ENCODE measurements at places on chromosomes 1 and 21.

- DNase-seq, result no peak
Observed at GRCh38 chr21:38297194-38297631, 40.4 kb downstream of the KCNJ15 start.

DNA sequence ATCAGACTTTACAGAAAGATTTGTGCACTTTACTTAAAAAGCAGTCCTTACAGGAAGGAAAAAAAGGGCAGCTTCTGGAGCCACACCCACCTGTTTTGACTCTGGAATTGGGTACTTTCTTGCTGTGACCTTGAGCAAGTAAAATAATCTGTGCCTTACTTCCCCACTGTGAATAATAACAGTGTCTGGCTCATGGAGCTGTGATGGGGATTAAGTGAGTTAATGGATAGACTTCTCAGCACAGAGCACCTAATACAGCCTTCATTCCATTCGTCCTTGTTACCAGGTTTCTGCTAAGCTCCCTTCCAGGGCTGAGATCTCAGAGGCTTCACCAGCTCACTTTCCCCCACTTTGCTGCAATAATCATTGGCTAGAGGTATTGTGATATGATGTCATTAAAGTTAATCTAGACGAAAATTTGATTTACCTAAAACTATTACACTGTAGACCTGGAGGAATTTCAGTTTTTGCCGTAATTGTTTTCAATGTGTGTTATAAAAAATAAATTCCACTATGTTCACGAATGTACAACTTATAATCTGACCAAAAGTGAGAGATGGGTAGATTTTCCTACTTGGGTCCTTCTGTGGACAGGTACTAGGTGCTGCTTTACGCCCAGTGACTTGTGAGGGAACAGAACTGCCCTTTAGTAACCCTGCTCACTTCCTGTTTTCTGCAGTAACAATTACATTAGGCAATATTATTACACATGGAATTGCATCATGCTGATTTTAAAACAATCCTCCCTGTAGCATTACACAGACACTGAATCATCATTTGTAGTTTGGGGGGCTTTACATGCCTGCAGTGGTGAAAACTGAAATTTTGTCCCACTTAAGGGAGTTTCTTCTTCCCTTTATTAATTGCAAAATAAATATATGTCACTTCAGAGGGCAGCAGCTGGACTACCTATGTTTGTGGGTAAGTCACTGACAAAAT lies 19.7 kb upstream of the ABCG1 start:
- DNase-seq, result no peak

DNA sequence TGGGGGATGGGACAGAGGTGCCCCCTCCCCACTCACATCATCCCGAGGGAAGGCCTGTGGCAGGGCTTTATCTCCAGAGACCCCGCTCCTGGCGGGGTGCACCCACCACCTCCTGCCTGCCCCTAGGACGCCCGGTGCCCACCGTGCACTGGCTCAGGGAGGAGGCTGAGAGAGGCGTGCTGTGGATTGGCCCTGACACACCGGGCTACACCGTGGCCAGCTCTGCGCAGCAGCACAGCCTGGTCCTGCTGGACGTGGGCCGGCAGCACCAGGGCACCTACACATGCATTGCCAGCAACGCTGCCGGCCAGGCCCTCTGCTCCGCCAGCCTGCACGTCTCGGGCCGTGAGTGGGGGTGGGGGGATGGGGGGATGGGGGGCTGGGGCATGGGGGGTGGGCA lies 71.7 kb downstream of the TRIM11 start:
- DNase-seq, result no peak

DNA sequence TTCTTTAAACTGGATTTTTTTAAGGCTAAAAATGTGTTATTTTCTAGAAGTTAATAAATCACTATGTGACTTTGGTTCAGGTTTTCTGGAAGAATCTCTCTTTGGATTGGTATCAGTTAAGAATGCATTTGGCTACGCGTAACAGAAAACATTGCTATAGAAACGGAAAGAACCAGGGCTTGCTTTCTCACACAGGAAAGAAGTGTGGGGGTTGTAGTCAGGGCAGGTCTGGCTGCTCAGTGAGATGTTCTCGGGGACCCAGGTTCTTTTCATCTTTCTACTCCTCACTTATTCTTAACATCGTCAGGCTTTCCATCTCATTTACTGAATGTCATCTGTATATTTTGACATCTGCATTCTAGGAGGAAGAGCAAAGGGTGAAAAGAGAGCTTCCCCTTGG lies 191.4 kb downstream of the ZBTB18 start:
- DNase-seq, result no peak

DNA sequence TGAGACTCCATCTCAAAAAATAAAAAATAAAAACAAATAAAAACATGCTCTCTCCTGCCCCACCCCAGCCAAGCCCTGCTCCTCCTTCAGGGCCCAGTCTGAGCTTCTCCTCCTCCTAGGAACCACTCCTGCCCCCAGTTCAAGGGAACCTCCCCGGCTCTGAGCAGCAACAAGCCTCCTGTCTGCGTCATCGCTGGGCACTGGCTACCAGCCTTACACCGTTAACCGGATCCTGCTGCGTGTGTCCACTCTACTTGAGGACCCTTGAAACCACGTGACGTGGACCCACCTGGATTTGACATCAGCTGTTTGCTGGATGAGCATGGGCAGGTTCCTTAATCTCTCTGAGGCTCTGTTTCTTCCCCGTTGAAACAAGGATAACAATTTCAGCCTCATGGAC lies 1.6 kb upstream of the TAS1R2 start:
- DNase-seq, result no peak

DNA sequence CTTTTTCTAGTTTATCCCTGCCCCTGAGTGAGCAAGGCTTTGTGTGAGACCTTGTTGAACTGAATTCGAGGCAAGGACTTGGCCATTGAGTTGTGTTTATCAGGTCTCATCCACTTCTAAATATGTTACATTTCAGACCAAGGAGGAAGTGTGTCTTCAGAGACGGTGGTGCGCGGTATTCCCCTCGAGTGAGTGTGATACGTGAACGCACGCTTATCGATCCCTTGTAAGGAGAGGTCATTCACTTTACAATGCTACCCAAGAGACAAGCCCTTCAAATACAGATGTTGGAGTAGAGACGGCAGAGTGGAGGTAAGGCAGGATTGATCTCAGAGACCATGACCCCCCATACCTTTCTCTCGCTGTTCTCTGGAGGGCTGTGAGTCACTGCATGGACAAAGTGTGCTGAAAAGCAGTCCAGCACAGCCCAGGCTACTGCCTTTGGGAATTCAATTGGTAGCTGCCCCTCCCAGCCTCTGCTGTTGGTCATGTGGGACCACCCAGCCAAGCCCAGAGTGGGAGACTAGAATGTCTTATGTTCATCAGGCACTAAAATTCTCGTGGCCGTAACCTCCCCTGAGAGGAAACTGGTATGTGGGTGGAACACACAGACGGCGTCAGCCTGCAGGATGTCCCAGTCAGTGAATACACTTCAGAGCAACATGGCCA lies 16.3 kb upstream of the MTARC1 start:
- no peak for DNase-seq

- no peak for DNase-seq
Observed at GRCh38 chr1:161890574-161890973, 124.5 kb downstream of the ATF6 start.

GRCh38 chr1:119188926-119189325 lies 48.5 kb upstream of the WARS2 start:
- no peak for DNase-seq

GRCh38 chr1:100051893-100052292 lies 80.8 kb downstream of the SASS6 start:
- no peak for DNase-seq

- no peak for DNase-seq
Observed at GRCh38 chr1:208420696-208421095, 176.5 kb upstream of the PLXNA2 start.

GRCh38 chr1:30008998-30009657 lies 714.3 kb downstream of the MATN1 start:
- no peak for DNase-seq

GRCh38 chr21:44792702-44793591 lies 8.7 kb downstream of the UBE2G2 start:
- DNase-seq, result peak; percentile 87

GRCh38 chr1:237470712-237471338 lies 419.9 kb downstream of the ZP4 start:
- DNase-seq, result peak; percentile 32

DNA sequence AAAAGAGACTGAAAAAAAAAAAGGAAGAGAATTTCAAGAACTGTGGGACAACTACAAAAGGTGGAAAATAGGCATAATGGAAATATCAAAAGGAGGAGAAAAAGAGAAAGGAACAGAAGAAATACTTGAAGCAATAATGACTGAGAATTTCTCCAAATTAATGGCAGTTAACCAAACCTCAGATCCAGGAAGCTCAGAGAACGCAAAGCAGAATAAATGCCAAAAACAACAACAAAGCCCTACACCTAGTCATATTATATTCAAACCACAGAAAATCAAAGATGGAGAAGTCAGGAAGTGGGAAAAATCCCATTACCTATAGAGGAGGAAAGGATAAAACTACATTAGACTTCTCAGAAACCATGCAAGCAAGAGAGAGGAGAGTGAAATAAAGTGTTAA lies 20.7 kb upstream of the AHCYL1 start:
- DNase-seq, result no peak

DNA sequence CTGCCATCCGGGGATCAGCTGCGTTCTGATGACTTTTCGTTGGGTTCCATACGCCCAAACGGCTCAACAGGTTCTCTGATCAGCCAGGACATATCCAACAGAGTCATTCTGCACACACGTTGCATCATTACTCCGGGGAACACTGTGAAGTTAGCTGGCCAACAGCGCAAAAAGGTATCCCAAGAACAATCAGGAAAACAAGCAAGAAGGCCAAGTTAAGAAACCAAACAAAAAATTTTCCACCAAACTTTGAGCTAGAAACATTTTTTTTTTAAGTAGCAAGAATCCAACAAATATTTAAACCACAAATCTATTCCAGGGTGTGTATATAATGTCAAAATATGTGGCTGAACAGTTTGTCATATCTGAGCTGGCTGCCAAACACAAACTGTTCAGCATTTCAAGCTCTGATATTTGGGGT lies 29.2 kb downstream of the NID1 start:
- no peak for DNase-seq

DNA sequence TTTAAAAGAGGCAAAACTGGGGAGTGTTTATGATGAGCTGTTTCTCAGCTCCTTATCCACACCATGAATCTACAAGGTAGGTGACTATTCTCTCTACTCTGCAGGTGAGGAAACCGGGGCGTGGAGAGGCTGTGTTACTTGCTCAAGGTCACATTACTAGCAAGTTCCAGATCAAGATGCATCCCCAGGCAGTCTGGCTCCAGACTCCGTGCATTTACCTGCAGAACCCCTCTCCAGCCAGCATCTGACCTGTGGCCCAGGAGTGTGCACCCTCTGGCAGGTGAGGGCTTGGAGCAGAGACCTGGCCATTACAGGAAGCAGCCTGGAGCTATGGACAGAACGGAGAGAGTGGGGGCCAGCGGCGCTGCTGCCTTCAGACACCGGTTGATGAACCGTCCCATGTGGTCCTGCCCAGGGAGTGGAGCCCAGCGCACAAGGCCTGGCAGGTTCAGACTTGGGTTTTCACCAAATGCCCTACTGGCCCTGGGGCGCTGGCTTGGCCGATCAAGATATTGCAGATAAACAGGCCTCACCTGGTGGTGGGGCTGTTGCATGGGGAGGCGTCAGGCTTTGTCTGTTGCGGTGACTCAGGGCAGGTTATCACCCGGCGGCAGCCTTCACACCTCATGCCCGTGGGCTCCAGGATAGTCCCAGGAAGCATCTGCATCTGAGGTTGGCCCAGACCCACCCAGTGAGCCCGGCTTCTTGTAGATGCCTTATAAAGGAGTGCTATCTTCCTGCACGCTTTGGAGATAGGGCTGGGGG lies 29.2 kb upstream of the WNT4 start:
- DNase-seq, result no peak

- DNase-seq, result no peak
Observed at GRCh38 chr1:153928791-153929341, 6.1 kb upstream of the GATAD2B start.

DNA sequence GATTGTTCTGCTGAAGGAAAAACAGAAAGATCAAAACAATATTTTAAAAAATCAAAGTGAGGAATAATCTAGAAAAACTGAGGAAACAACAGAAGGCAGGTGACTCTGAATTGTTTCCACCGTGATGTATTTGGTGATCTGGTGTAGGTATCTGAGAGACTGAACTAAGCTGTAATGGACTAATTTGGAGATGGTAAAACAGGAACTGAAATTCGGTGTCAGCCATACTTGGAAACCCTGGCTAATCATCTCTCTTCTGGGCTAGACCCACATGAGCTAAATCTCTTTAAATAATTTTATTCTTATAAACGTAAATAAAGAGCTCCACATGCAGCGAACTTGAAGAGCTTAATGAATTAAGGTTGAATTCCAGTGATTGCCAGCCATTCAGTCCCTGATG lies 1226.1 kb downstream of the NCAM2 start:
- no peak for DNase-seq

DNA sequence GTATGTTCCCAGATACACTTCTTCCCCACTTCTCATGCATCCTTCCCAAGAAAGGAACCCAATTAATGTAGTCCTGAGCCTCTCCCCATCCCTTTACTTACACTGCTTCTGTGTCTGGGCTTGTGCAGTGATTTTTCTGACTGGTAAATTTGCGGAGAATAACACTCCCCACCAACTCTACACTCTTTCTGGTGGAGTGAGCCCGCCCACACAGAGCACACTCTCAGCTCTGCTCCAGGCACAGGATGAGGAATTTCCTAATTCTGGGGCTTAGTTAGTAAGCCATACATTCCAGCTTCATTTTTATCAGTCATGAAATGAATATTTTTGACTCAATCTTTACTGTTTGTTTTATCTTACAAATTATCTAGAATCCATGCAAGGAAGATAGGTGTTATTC lies 38.6 kb downstream of the FMO4 start:
- DNase-seq, result no peak
